ENCODE measurements at places on chromosomes 13 and 19.
A peak's percentile ranks its signal among the peaks of the same experiment; 100 is the strongest.

DNA sequence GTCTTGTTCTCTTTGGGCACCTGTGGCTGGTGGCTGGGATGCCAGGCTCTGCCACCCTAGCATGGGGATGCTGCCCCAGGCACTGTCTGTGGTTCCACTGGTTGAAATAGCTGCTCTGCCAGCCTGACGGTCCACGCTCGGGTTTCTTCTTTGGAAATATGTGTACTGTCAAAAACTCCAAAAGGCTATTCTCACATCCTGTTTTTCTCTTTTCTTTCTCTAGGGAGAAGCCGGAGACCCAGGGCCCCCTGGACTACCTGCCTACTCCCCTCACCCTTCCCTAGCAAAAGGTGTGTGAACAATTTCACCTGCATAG lies 115.0 kb downstream of the RAB20 start:
- ATAC-seq: no peak

DNA sequence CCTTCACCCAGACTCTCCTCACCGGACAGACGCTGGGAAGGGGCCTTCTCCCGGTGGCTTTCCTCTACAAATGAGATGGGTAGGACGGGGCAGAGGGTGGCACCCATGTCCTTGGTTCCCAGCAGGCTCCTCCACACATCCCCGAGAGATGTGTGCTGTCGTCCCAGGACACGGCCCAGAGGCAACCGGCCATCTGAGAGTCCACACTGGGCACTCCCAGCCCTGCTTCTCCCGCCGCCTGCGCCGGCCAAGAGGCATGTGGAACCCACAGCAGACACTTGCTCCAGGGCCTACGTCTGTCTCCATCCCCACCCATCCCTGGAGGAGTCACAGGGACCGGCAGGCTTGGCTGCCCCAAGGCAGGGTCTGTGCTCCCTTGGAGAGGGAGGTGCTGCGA lies 179.9 kb downstream of the KDM4B start:
- ATAC-seq: no peak

DNA sequence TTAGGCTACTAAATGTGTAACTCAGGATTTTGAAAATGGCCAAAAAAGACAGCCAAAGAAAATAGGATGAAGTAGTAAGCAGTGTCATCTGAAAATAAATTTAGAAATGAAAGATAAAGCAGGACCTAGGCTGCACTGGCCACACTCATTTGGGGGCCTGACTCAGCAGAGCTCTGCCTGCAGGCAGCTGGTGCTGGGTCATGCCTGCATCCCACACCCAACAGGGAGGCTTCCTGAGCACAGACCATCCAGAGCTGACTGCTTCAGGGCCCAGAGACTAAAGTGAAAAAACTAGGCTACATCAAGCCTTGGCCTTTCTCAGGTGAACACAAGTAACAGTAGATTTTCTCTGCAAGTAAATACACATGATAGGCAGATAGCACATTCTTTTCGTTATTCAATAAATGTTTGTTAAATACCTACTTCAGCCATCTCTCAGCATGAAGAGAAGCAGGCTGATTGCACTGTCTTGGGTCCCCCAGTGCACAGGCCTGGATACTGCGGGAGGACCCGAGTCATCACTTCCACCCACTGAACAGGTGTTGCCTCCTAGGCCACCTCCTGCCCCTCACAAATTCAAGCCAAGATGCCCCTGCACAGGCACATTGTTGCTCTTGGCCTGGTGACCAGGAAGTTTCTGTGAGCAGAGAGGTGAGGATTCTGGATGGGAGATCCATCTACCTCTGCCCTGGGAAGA lies 284.0 kb downstream of the OXGR1 start:
- no peak for ATAC-seq

DNA sequence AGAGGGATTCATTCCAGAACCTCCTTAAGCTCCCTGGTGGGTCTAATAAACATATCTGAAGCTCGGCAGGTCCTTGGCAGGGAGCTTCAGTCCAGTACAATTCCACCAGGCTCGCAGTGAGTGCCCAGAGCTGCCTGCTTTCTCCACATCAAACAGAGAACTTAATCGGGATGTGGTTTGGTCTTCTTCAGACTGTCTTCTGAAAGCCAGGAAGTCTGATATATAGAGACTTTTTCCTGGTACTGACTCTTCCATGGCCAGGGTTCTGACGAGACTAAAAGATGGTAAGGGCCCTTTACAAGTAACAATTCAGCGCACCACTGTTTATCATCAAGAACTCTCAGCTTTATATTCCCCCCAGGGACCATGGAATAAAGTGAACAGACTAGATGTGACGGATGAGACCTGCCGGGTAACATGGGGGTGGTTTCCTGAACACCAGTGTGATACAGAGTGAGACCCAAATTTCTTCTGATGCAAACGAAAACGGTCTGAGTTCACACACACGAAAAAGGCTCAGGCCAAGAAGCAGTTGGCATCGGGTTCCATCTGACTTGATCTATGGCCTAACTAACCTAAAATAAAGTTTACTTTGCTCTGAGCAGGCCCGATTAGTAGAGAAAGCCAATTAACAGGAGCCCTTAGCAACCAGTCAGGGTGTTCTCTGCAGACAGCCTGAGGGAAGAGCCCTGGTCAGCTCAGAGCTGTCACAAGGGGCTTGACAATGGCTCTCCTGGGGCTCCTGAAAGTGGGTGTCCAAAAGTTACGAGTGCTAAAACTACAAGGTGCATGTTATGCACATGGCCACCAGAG lies 29.0 kb downstream of the RANBP3 start:
- no peak for ATAC-seq

GRCh38 chr19:45448887-45449299 lies 18.9 kb upstream of the FOSB start:
- peak; percentile 48 for ATAC-seq

- no peak for ATAC-seq
Measured at GRCh38 chr13:41490371-41491015, 33.1 kb downstream of the RGCC start.

DNA sequence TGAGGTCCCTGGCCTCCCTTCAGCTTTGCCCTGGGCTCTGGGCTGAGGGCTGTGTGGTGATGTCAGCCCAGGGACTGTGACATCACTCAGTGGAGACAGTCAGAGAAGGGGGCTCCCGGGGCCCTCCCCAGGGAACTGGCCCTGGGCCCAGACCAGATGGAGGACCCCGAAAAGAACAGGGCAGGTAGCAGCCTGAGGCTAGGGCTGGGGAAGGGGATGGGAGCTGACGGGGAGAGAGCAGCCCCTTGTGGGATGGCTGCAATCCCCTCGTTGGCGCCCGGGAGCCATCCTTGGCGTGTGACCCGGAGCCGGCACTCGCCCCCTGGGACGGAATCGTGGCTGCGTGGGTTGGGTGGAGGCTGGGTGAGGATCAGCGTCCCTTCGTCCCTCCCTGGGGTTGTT lies 13.6 kb downstream of the CSNK1G2 start:
- ATAC-seq: no peak

GRCh38 chr13:44425041-44425814 lies 51.6 kb downstream of the SERP2 start:
- ATAC-seq: no peak

- ATAC-seq: no peak
Measured at GRCh38 chr19:5877882-5878281, 7.5 kb upstream of the FUT5 start.

DNA sequence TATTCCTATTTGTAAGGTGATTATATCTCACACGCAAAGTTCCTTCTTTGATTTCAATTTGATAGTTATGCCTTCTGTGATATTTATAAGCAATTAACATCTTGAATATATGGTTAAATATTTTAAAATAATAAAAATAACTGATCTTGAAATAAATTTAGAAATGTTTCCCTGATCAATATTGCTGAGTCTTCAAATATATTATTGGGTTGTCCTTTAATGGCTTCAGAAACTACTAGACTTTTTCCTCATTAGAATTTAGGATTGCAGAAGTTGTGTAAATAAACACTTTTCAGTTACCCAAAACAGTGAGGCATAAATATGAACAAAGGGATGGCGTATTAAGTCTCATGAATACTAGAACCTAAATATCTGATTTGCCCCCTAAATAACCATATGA lies 252.3 kb upstream of the PRR20A start:
- no peak for ATAC-seq

DNA sequence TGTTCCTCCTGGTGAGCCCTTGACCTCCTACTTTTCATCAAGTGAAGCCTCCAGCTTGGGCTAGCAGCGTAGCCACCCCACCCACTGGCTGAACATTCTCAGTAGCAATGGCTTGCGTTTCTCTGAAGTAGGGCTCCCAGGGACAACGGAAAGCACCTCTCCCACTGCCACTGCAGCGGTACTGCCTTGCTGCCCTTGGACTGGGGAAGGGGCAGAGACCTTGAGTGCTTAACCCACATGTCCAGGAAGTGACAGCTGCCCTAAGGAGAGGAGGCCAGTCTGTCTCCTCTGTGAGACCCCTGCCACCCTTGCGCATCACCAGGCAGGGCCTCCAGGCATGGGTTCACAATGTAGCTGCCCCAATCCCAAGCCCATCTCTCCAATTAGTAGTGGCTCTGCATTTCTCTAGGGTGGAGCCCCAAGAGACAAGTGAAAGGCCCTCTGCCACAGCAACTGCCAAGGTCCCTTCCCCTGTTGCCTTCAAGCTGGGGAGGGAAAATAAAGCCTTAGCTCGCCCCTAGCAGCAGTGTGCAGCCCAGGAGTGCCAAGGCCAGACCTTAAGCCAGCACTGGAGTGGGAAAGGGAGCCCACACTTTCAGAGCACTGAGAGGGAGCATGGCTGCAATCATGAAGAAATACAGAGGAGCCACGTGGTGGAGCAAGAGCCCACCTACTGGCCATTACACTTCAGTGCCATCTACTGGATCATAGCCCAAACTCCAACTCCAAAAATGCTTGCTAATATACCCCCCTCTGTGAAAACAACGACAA lies 175.9 kb upstream of the TRPC4 start:
- ATAC-seq: no peak

GRCh38 chr19:49141352-49141751 lies 13.8 kb downstream of the HRC start:
- no peak for ATAC-seq

GRCh38 chr13:111662451-111662850 lies 342.0 kb downstream of the TEX29 start:
- no peak for ATAC-seq

DNA sequence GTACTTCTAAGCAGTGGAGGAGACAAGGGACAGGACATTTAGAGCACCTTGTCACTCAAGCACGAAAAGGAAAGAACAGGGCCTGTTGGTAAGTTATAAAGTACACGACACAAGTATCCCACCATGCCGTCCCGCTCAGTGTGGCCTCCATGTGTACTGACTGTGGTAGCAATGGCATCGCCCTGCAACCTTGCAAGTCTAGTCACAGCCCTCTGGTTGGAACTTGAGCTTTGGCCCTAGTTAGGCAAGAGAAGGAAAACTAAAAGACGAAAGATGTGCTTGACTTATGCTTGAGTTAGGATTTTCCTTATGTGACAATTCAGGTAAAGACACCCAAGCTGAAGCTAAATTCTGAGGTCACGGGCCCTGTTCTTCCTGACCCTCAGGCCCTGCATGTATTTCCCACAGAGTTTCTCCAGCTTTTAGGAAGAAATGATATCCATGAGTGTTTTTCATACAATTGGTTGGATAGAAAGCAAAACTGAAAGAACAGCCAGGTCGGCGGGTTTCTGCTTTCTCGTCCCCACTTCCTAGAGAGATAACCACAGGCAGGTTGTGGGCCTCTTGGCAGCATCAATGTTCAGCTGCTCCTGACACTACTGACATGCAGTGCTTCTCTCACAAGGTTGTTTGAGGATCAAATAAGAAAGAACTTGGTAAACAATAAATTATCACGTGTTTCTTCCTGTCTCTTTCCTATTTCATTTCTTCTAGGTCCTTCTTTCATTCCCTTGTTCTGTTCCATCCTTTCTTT lies 216.2 kb downstream of the IRS2 start:
- no peak for ATAC-seq

DNA sequence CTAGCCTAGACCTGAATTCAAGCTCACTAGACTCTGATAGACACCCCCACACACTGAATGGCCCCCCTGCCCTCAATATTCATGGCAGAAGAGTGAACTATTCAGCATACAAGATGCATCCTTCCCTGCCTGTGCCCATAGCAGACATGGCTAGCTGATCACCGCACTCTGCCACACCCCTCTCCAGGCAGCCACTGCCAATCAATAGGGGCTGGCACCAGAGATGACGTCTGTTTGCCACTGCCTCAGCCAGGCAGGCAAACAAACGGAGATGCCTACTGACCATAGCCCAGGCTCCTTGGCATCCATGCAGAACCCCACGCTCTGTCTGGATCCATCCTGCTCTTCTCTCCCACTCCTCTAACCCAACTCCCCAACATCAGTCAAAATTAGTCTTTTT lies 13.8 kb upstream of the NPAS1 start:
- ATAC-seq: peak; percentile 36
